ENCODE measurements at places on chromosomes 2 and 18. TPM values are rescaled to one million over a fixed set of nuclear protein-coding genes. Genes with fewer than 3 reads are reported as not detected.

Gene ANKRD62
- polyA plus RNA-seq = not detected

DNA sequence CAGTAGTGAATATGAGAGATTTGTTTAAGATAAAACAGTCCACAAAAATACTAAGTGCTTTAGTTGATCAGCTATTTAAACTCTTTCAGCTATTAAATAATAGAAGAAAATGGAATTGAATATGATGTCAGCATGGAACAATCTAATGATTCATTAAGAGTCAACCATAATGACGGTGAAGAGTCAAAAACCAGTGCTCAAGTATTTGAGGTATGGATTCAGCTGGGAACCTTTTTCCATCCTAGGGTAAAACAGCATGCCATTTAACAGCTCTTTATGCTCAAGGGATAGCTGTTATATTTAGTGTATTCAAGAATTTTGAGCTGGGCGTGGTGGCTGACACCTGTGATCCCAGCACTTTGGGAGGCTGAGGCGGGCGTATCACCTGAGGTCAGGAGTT lies 29.7 kb downstream of the CARF start:
- DNase-seq = no peak

DNA sequence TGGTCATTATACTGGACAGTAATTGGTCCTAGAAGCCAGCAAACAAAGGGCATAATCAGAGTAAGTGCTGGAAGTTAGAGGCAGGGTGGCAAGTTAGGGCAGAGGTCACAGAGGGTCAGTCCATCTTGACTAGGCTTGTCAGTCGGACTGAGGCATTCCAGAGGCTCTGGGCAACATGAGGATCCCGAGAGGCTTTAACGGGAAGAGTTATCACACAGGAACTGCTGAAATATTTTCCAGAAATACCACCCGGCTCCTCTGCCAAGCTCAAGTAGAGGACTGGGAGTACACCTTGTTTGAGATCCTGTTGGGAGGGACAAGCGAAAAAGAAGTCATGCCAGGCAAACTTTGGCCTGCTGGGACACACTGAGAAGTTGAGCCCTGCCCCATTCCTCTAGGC lies 13.7 kb downstream of the C2orf81 start:
- DNase-seq = no peak

DNA sequence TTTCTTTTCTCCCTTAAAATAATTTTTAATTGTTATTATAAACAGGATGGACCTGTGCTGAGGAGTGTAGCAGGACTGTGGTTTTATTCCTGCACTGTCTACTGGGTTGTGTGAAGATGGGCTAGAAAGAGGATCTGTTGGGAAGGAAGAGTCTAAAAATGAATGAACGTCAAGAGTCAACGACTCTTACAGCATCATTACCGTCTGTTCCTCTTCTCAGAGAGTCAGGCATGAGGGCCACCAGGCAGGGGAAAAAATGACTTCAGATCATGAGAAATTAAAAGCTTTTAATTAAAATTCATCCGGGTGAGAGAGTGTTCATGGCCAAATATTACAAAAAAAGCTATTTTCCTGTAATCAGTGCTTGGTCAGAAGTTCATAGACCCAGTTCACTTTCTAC lies 32.6 kb downstream of the SRSF7 start:
- no peak for DNase-seq

DNA sequence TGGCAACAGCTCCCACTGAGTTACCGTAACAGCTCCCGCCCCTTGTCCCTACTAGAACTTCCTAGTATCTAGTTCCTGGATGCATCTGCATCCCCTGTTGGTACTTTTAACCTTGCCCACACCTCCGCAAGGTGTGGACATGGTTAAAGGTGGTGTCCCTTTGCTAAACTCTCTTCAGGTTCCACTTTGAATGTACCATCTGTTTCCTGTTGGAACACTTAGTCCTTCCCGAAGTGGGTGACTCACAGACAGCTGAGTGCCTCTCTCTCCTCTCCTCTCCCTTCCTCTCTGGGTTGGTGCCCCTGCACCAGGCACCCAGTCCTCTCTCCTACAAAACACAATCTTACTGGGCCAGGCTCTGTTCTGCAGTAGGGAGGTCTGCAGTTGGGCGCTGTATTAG lies 19.6 kb upstream of the REL start:
- DNase-seq = no peak

Gene SLC16A14
- polyA plus RNA-seq = 0.34 TPM

DNA sequence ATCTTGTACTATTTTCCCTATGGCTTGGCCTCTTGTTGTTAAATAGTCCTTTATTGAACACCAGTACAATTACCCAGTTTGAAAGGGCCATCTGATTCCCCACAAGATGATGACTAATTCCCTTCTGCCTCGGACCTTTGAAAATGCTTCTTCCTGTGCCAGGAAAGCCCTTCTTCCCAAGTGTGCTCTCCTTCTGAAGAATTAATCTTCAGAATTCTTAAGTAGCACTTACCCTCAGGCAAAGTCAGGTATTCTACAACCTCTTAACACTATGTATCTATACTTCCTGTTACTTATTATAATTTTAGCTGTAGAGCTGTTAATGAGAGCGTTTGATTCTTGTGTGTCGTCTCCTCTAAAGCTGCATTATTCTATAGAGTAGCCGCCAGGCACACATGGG lies 28.6 kb upstream of the MEX3C start:
- no peak for DNase-seq

Gene IL1R2
- polyA plus RNA-seq = 3.4 TPM

Gene PLEKHM3
- polyA plus RNA-seq = 4.3 TPM

Gene PLA2R1
- 0.21 TPM for polyA plus RNA-seq

DNA sequence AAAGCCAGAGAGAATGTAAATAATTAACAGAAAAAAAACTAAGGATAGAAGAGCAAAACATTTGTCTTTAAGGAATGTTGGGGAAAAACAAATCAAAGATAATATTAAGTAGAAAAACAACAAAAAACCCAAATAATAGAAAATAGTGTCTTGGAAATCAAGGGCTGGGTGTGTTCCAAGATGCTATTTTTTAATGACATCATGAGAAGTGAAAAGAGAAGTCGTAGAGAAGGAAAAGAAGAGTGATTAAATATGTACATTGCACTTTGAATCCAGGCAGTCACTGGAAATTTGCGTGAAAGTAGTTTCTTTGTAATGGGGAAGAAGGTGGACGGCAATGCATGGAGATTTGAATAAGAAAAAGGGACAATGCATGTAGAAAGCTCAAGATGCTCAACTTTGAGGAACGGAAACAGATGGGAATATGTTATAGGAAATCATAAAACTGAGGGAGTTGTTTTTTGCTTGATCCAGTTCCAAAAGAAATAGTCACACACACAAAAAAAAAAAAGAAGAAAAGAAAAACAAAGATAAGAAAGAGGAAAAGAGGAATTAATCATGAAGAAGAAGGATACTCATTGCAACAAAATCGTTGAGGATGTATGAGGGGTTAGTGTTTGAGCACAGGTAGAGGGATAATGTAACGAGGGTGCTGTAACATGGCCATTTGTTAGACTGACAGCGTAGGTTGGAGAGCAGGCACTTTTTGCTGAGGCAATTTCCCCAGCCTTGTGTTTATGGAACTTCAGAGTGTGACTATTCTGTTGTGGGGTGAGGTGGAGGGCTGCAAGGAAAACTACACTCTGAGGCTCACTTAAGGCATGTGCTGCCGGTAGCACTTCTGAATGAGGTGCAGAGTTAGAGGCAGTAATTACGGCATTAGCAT lies 184.1 kb downstream of the CALCRL start:
- no peak for DNase-seq

DNA sequence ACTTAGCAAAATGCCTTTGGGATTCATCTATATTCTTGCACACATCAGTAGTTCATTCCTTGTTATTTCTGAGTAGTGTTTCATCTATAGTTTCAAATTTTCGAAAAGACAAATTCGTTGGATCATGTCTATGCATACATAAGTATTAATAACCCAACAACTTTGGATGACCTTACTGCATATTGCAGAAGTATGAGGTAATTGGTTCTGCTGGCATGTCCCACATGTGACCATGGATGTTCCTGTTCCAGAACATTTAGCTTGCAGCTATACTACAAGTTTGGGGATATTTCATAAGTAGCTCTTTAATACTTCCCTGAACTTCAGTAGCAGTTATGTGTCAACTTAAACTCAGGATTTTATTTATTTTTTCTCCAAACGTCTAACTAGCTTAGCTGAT lies 44.9 kb downstream of the APLF start:
- no peak for DNase-seq

Gene CHRNA1
- polyA plus RNA-seq = 31.7 TPM

Gene BOLL
- polyA plus RNA-seq = 2.9 TPM

Gene IGFBP2
- polyA plus RNA-seq = 10.0 TPM

DNA sequence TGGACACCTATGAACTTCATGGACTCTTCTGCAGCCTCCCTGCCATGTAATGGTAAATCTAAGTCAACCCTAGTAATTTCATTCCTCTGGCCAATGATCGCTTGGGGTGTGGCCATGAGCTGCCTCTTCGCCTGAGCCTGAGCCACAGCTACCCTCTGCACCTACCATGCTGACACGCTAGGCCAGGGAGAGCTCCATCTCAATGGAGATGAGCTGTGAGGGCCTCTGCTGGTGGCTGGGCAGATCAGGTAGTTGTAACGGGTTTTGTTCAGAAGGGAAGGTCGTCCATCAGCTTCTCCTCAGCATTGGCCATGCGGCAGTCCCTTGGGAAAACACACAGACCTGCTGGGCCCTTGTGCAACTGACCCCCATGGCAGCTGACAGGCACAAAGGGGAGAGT lies 24.4 kb downstream of the MPHOSPH10 start:
- DNase-seq = no peak

GRCh38 chr2:167183931-167184330 lies 295.7 kb downstream of the XIRP2 start:
- no peak for DNase-seq

DNA sequence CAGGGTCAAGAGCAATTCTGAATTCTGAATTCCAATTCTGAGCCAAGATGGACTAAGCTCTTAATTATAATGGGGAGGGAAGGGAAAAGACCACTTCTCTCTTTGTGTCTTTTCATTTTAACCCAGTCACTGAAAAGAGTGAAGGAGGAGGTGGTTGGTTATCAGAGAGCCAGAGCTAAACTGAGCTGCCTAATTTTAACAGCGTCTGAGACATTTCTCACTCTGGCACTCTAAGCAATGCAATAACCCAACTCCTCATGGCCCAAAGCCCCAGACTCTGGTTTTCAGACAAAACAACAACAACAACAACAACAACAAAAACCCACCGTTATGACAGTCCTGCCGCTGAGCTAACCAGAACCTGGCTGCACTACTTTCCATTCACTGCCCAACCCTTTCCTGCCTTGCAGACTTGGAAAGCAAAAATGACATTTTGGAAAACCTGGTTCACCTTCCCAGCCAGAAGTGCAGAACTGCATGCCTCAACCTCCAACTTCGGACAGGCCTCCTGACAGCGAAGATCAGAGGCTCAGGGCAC lies 1.0 kb downstream of the CHST10 start:
- DNase-seq = no peak

DNA sequence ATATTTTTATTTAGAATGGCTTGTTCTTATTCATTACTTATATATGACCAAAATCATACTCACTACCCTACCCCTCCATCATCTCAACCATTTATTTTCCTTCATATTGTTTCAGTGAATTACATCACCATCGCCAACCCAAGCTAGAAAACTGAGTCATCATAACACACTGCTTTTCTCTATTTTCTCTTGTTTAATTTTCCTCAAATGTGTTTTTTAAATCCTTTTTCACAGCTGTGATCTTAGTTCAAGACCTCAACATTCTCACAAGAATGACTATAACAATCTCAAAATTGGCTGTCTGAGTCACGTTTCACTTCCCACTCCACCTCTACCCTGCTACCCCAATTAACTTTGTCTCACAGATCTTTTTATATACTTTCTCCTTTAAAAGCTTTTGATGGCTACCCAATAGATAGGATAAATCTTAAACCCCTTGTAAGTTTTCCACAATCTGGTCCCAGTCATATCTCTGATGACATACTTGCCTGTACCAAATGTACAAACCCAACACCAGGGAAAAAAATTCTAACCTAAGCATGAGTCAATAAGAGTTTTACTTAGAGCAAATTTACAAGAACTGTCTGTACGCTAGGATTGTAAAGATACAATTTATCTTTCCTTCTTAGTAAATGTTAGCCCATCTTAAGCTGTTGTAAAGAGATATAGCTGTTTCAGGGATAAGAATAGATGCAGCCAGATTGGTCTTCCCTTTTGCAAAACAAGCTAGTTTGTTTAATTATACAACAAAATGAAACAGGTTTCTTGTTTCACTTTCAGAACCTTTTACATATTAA lies 635.1 kb upstream of the SLC39A10 start:
- no peak for DNase-seq

GRCh38 chr18:57475903-57476302 lies 40.7 kb downstream of the ONECUT2 start:
- no peak for DNase-seq

- no peak for DNase-seq
Measured at GRCh38 chr18:9671214-9671613, 36.9 kb upstream of the RAB31 start.

GRCh38 chr2:39356922-39357639 lies 80.0 kb downstream of the MAP4K3 start:
- DNase-seq = no peak

- no peak for DNase-seq
Measured at GRCh38 chr2:144430722-144431391, 89.1 kb downstream of the ZEB2 start.

- DNase-seq = no peak
Measured at GRCh38 chr18:72697706-72698105, 153.6 kb upstream of the CBLN2 start.

Gene CHRNG
- polyA plus RNA-seq = 0.68 TPM

GRCh38 chr2:118264232-118264990 lies 176.1 kb downstream of the INSIG2 start:
- DNase-seq = no peak

- no peak for DNase-seq
Measured at GRCh38 chr2:143668234-143668633, 539.0 kb downstream of the ARHGAP15 start.

Gene STK36
- polyA plus RNA-seq = 4.6 TPM

GRCh38 chr18:10659000-10659399 lies 133.2 kb downstream of the NAPG start:
- no peak for DNase-seq

Gene RNF103
- 45.9 TPM for polyA plus RNA-seq

DNA sequence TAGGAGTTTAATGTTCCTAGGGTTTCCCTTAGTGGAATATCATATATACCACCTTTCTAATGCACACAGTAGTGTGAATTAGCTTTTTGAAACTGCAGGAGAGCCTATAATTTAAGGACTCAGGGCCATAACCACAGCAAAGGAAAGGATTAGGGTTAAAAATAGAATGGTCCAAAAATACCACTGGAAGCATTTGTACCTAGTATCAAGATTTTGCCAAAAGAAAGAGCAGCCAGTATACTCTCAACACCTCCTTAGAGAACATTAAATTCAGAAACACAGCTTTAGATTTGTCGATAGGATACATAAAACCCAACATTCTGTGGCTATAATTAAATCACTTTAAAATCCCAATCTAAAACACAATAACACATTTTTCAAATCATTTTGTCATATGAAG lies 634.9 kb downstream of the EPHA4 start:
- no peak for DNase-seq

GRCh38 chr18:47284721-47285395 lies 33.4 kb upstream of the SKOR2 start:
- DNase-seq = no peak

Gene SLC66A3
- polyA plus RNA-seq = 5.1 TPM

Gene SPATA3
- not detected for polyA plus RNA-seq

Data from psoas muscle (tissue), 8 donors.